NCI-H187 (cell line): ENCODE measurements at places on chromosomes 2 and 18.

DNA sequence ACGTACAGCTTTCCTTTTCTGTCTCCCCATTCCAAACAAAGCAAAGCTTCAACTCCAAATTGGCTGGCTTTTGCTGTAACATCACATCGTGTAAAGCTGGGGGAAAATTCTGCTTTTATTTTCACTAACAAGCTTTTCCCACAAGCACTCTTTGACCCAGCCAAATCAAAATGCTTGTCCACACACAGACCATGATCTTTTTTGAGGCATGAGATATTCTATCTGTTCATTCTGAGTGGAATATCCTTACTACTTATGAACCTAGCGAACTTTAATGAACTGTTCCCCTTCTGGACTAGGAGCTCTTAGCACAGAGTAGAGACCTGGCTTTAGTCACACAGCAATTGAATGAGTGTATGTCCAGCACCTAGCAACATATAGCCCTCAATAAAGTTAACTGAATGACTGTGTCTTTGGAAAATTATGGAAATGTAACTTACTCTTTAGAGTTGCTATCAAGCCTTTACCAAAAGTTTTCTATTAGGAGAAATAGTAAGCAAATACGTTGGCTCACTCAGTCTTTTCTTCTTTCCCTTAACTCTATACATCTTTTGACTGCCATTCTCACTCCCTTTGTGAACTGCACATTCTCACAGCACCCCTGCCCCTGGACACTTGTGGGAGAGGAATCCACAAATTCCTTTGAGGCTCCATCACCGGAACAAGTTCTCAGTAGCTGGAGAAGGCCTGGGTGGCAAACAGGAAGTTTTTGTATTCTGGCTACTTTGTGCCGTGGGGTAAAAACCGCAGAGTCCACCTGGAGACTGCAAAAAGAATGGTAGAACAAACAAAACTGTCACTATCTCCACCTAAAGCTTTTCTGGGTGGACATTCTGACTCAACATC is 1.3 kb upstream of the UBE2E3 start:
- no peak for DNase-seq

DNA sequence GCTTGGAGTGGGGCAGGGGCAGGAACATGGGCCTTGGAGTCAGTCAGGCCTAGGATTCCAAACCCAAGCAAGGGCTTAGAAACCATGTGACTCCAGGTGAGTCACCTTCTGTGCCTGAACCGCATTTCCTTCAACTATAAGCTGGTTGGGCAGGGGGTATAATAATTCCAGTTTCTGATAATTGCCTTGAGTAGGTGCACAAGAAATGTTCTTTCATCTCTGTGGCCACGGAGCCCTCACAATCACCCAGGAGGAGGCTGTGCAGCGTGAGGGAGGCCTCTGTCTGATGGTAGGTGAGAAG is 112.1 kb upstream of the HAAO start:
- no peak for DNase-seq

- DNase-seq: no peak
These were observed 72.0 kb downstream of the POLE4 start for GRCh38 chr2:75030218-75031009.

GRCh38 chr18:58363767-58364540 is 264.9 kb downstream of the ALPK2 start:
- DNase-seq: no peak

- no peak for DNase-seq
These were observed 21.3 kb downstream of the C2orf69 start for GRCh38 chr2:199932312-199932855.

GRCh38 chr2:226869371-226869770 is 33.5 kb downstream of the RHBDD1 start:
- DNase-seq: no peak

DNA sequence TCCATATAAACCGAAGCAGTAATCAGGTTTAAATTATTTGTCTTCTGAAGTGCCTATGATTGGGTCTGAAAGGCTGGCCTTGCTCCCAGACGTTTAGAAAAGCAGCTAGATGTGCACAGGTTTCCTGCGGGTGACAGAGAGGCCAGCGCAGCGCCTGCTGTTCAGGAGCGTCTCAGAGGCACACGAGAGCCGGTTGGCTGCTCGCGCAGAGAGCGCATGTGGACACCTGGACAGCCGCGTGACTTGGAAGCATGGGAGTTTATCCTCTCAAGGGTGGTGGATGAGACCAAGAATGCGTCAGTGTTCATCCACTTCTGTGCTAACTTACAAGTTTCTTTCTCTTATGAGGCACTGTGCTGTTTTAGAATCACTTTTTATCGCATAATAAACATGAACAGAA is 303.7 kb downstream of the PTGR3 start:
- DNase-seq: no peak

DNA sequence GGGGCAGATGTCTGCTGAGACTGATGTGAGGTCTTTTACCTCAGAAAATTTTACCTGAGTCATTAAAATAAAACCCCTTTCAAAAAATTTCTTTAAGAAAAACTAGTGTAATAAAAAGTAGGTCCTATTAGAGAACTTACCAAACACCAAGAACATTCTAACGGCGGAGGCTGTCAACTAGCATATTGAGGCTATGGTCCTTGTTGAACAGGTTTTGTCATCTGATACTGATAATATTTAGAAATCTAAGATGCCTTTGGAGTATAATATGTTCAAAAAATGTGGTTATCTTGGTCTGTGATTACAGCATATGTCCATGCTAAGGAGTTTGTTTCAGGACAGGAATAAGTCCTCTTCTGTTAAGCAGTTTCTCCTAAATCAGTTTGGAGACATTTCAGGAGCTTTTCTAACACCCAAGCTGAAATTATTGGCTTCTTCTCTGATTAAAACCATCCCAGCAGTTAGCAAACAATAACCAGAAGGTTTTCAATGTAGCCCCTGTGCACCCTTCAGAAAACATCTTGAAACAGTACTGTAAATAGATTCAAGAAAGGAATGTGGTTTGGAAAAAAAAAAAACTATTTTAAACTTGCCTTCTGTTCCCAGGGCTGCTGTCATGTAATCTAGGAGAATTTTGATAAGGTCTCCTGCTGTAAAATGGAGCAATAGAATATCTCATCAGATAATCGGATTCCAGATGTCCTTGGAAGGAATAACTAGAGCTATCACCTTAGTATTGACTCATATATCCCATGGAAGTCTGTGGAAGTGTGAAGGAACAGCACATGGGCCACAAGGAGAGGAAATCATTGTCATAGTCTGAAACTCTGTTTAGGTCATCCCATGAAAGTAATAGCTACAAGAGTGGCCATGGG is 58.7 kb upstream of the B3GNT2 start:
- DNase-seq: no peak

DNA sequence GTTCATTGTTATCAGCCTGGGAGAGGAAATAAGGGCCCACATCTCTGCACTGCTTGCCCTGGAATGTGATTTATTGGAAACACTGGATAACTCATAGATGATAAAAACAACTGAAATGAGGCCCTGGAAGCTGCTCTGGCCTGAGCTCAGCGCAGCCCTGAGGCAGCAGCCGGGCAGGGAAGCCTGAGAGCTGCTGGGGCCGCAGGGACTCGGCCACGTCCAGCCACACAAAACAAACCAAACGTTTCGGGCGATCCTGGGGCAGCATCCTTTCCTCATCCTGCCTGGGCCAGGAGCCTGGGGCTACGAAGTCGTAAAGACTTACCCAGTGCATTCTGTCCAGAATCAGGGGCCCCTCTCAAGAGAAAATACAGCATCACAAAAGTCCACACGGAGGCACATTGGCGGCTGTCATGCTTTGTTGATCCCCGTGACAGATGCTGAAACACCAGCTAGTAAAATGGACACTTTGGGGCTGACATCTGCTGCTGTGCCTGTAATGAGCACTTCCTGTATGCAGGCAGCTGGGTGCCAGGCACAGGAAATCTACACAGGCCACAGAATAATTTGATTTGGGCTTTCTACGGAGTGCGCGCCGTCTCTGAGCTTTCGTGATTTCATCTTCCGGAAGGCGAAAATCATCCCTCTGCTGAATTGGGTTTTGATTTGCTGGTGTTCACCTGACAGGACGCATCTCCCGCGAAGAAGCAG is 250.6 kb downstream of the EIPR1 start:
- DNase-seq: no peak

GRCh38 chr2:68320118-68320641 is 431 bp upstream of the CNRIP1 start:
- no peak for DNase-seq

- DNase-seq: no peak
These were observed 175.3 kb upstream of the LRP1B start for GRCh38 chr2:142306131-142306530.

- no peak for DNase-seq
These were observed 68.2 kb downstream of the ZSWIM2 start for GRCh38 chr2:186780701-186781316.

- DNase-seq: no peak
These were observed 87.1 kb downstream of the SS18 start for GRCh38 chr18:26003356-26003755.

DNA sequence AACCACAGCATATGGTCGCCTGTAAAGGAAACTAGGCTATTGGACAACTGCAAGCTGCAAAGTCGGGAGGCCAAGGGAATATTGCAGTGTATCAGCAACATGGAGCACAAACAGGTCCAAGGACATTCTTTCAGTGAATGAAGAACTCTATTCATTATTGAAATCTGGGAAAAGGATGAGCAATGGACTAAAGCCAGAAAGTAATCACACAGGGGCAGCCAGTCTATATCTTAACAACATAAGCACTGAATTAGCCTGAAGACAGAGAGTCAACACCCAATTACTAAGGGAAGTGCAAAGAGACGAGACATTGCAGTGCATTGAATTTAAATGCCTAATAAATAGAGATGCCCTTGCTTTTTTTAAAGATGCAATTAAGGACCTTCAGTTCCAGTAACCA is 615.5 kb upstream of the SETBP1 start:
- no peak for DNase-seq

DNA sequence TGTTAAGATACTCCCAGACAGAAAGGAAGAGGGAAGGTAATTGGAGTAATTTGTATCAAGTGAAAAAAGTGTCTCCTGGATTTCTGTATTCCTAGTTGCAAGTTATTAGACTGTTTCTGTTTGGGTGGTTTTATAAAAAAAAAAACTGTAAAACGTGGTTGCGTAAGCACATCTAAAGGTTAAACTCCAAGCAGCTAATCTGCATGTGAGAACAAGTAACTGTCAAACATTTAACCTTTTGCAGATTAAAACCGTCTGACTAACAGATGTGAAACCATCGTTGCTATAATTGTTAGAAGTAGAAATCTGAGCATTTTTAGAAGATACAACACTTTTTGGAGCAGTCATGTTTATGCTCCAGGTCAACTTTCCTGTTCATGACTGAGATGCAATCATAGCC is 72.3 kb downstream of the AFF3 start:
- no peak for DNase-seq

DNA sequence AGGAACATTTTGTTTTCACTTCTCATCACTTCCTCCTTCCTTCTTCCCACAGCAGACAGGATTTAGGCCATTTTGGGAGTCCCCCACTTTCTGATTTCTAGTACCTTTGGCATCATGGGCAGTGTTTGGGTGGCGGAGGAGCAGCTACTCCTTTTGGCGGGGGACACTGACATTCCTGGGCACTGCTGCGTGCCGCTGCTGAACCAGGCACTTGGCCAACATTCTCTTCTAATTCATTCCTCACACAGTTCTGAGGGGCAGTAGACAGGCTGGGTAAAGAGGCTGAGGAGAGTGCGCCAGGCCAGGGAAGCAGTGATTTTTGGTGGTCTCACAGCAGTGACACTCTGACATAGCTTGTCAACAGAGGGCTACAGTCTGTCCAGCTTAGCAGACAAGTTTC is 270.2 kb downstream of the LOXHD1 start:
- no peak for DNase-seq

DNA sequence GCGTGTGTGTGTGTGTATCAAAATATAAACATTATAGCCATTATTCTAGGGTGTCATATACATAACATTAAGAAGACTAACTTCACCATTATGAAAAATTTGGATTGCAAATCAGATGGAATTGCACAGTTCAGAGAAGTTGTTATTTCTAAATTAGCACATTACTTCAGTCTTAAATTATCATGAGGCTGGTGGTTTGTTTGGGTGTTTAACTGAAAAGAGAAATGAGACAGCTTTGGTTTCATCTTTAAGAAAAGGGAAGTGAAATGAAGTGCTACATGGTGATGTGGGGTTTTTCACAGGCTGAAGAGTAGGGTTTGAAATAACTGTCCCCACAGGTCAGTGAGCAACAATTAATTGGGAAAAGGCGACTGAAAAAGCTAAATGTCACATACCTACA is 161.2 kb upstream of the XIRP2 start:
- DNase-seq: no peak

DNA sequence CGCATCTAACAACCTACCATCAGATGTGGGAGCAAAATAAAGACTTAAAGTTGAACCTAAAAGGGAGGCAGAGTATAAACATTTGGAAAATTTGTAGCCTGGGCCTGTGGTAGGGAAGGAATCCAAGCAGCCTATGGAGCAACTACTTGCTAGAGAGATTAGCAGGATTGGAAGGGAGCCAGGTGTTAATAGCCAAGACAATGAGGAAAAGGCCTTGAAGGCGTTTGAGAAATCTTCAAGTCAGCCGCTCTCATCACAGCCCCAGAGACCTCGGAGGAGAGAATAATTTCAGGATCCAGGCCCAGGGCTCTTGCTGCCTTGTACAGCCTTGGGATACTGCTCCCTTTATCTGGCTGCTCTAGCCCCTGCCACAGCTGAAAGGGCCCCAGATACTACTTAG is 219.7 kb downstream of the THSD7B start:
- no peak for DNase-seq

DNA sequence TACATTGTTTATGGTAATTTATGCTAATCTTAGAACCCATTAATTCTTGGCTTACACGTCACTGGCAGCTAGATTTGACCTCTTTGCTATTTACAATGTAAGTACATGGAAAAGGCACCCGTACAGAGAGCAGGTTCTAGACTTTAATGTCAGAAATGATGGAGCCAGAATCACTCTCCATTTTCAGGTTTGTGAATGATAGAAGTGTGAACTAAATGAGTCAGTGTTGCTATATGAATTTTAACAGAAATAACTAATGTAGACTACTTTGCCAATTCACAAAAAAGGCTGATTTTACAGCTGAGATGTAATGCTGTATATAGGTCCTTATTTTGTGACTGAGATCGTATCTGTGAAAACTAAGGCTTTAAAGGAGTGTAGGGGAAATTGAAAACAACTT is 214.6 kb downstream of the LDLRAD4 start:
- DNase-seq: no peak

DNA sequence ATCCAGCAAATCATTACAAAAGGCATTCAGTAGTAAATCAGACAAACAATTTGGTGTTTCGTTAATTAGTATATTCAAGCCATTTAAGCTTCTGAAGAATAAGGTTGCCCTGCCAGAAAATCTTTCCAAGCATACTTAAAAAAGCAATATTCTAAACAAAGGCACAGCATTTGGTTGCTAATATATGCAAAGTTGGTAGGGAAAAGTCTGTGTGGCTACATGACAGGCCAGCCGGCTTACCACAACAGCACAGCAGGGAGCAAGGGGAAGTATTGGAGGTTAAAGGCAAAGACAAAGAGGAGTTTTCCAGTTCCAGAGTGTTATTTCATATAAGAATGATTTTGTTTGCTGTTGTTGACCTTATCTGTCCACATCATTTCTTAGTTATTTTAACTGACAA is 282.3 kb downstream of the MBD5 start:
- DNase-seq: no peak
